ENCODE measurements at places on chromosomes 1 and 21. TPM values are rescaled to one million over a fixed set of nuclear protein-coding genes. Genes with fewer than 3 reads are reported as not detected.

Gene CELA2B
- polyA plus RNA-seq: not detected

Gene DIP2A
- 8.5 TPM for polyA plus RNA-seq

Gene PTGS2
- polyA plus RNA-seq: 0.13 TPM

Gene PCP4
- polyA plus RNA-seq: 32,123 TPM

Gene NECTIN4
- not detected for polyA plus RNA-seq

All from Purkinje cell (primary cell).